ENCODE measurements at places on chromosomes 7 and 10. TPM values are rescaled to one million over a fixed set of nuclear protein-coding genes. Genes with fewer than 3 reads are reported as not detected.

The ITGA8 gene
- not detected for total RNA-seq

The ZNF479 gene
- not detected for total RNA-seq

The CYP3A4 gene
- not detected for total RNA-seq

The SCD gene
- total RNA-seq: 122 TPM

The VWA2 gene
- total RNA-seq: not detected

The EPHB4 gene
- total RNA-seq: 184 TPM
